Osteocyte (in vitro differentiated cells): ENCODE measurements at places on chromosomes 5 and 9. TPM values are rescaled to one million over a fixed set of nuclear protein-coding genes. Genes with fewer than 3 reads are reported as not detected.
A peak's percentile ranks its signal among the peaks of the same experiment; 100 is the strongest.

DNA sequence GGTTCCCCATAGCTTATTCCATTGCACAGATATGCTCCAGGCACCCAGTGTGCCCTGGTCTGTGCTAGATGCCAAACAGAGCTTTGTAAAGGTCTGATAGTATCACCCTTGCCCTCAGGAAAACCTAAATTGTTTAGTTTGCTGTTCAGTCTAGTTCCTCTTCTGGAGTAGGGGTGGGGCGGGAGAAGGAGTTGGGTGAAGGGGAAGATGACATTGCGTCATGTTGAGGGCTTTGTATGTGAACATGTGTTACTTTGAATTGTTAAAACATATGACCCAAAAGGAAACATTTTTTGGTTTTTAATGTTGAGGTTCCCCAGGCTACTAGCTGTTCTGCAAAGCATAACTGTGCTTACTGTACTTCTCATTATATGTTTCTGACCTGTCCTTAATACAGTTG, 40.6 kb downstream of the HACD4 start:
- no peak for DNase-seq
- H3K4me1 ChIP-seq, result peaks cover 27% of the 10 kb centered on the region
- peaks cover 45% of the 10 kb centered on the region for H3K36me3 ChIP-seq
- no peak overlapping the region for H3K4me3 ChIP-seq

- H3K4me1 ChIP-seq, result no peaks in the 10 kb centered on the region
- no peak for DNase-seq
- no peak overlapping the region for H3K27ac ChIP-seq
- no peaks in the 10 kb centered on the region for H3K27me3 ChIP-seq
Measured at GRCh38 chr5:179163236-179164155, 103.3 kb downstream of the ZNF354C start.

DNA sequence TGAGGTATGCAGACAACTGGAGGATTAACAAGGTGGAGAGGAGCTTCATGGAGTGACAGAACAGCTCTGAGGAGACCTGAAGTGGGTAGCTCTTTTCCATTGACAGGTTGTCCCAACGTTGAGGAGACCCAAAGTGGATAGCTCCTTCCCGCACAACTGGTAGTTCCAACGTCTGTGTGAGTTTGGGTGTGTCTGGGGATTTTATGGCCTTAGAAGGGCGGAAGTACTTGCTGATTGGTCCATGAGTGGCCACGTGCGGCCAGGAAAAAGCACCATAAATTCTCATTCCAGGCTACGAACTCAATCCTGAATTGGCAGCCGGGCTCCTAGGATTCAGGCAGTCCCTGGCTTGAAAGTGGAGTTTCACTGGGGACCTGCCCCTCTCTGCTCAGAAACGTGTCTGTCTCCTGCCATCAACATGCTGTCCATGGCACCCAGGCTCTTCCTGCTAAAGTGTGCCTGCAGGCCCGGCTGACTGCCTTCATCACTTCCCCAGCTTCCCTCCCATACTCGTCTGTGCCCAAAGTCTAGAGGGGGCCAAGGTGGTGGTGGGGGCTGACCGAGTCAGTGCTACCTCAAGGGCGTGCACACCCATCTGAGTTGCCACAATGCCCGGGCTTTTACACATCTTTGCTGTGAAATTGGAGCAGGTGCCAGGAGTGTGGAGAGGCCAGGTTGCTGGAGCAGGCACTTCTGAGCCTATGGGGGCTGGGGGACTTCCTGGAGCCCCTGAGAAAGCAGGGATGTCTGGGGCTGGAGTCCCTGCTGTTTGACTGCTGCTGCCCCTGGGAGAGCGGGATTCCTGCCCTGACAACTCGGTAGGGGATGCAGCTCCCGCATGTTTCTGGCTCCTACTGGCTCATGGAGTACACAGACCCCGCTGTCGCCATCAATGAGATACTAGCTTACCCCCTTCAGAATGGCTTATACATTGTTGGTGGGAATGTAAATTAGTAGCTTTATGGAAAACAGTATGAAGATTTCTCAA, 2034.6 kb upstream of the ACO1 start:
- no peaks in the 10 kb centered on the region for H3K4me1 ChIP-seq
- H3K4me3 ChIP-seq, result no peak overlapping the region
- H3K27ac ChIP-seq, result no peak overlapping the region
- DNase-seq, result no peak

- H3K4me3 ChIP-seq, result no peak within 1 kb of the TSS
- peaks cover 12% of the 10 kb centered on the region for H3K4me1 ChIP-seq
- peak; percentile 82 for DNase-seq
- H3K36me3 ChIP-seq, result no peaks in the 10 kb centered on the region
Measured at GRCh38 chr9:976258-976942, at the start of gene DMRT3. TSS of gene DMRT3 (plus strand) at chr9:976655. CDS start at chr9:977002, 347 bp downstream.

- H3K27me3 ChIP-seq, result no peaks in the 10 kb centered on the region
- DNase-seq, result no peak
- H3K4me1 ChIP-seq, result peaks cover 53% of the 10 kb centered on the region
- peak overlapping the region; percentile 60 for H3K27ac ChIP-seq
Measured at GRCh38 chr5:150105928-150106615, 19.7 kb upstream of the CSF1R start.

DNA sequence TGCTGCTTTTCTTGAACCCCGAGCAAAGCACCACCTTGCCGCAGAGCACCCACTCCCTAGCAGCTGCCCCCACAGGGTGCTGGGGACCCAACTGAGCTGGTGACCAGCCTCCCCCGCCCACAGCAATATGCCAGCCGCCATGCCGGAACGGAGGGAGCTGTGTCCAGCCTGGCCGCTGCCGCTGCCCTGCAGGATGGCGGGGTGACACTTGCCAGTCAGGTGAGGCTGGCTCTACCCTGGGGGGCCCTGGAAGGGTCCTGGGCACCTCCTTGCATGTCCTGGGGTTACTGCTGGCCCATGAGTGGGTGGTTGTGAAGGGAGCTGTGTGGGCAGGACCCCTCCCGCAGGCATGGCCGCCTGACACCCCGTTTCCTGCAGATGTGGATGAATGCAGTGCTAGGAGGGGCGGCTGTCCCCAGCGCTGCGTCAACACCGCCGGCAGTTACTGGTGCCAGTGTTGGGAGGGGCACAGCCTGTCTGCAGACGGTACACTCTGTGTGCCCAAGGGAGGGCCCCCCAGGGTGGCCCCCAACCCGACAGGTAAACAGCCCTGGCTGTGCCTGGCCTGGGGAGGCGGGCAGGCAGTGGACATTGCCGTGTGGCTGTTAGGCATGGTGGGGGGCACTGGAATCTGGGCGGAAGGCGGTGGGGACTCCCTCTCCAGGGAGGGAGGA, 7.2 kb downstream of the EGFL7 start:
- H3K4me1 ChIP-seq, result peaks cover 13% of the 10 kb centered on the region
- no peaks in the 10 kb centered on the region for H3K27me3 ChIP-seq
- H3K27ac ChIP-seq, result no peak overlapping the region
- peaks cover 2% of the 10 kb centered on the region for H3K36me3 ChIP-seq

- H3K4me1 ChIP-seq, result peaks cover 16% of the 10 kb centered on the region
- H3K27me3 ChIP-seq, result no peaks in the 10 kb centered on the region
- DNase-seq, result no peak
Measured at GRCh38 chr5:171990713-171991015, 15.8 kb downstream of the FBXW11 start.

DNA sequence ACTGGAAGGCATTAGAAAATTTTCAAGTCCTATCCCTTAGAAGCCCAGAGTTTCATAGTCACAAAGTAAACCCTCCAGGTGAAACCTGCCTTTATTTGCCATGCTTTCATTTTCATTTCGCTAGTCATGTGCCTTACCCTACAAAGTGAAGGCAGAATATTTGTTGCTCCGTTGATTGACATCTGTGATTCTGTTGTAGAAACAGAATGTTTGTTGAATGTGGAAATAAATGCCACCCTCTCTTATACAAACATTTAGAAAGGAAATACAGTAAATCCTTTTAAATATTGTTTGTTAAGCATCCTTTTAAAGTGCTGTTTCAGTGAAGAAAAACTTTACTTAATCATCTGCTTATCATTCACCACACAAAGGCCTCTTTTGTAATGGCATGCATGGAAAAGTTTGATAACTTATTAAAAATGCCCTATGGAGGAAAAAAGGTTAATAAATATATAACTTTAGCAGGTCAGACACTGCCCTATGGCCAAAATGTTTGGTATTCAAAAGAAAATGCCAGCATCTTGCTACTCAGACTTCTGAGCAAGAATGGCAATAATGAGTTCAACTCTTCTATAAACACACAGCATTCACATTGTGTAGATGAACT, 34.3 kb upstream of the CAST start:
- no peaks in the 10 kb centered on the region for H3K27me3 ChIP-seq
- peaks cover 37% of the 10 kb centered on the region for H3K4me1 ChIP-seq
- H3K36me3 ChIP-seq, result no peaks in the 10 kb centered on the region
- no peak overlapping the region for H3K27ac ChIP-seq
- no peak for DNase-seq

GRCh38 chr5:69364850-69365249, 4.5 kb downstream of the AK6 start:
- no peak overlapping the region for H3K27ac ChIP-seq
- peaks cover 13% of the 10 kb centered on the region for H3K4me1 ChIP-seq
- H3K4me3 ChIP-seq, result no peak overlapping the region
- no peak for DNase-seq
- H3K36me3 ChIP-seq, result peaks cover 12% of the 10 kb centered on the region
- H3K27me3 ChIP-seq, result no peaks in the 10 kb centered on the region

DNA sequence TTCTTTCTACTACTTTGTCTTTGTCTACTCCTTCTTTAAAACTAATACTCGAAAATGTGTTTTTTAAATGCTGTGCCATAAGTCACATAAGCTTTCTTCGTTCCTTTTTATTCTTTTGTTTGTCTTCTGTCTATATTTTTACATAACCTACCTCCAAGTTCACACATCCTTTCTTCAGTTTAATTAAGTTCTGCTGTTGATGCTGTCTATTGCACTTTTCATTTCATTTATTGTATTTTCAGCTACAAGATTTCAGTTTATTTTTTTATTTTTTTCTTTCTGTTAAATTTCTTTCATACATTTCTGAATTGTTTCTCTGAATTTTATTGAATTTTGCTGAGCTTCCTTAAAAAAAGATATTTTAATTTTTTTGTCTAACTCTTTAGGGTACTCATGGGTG, 878.2 kb downstream of the MAT2B start:
- H3K27ac ChIP-seq, result no peak overlapping the region
- peaks cover 4% of the 10 kb centered on the region for H3K36me3 ChIP-seq
- H3K27me3 ChIP-seq, result peaks cover 3% of the 10 kb centered on the region
- H3K4me3 ChIP-seq, result no peak overlapping the region

DNA sequence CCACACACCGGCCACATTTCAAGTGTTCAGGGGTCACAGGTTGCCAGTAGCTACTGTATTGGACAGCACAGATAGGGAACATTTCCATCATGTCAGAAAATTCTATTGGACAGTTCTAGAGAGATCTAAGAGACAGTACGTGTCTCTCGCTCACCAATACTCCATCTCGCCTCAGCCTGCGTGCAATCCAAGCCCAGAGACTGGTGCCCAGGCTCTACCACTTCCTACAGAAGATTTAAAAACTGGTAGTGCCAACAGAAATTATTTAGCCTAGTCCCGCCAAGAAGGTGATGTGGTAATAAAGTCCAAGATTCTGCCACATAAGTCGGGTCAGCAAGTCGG, 390 bp upstream of the SNX2 start:
- no peak for DNase-seq
- no peaks in the 10 kb centered on the region for H3K36me3 ChIP-seq
- H3K4me1 ChIP-seq, result peaks cover 24% of the 10 kb centered on the region
- peak overlapping the region; percentile 97 for H3K4me3 ChIP-seq

- H3K36me3 ChIP-seq, result peaks cover 23% of the 10 kb centered on the region
- no peaks in the 10 kb centered on the region for H3K4me1 ChIP-seq
- no peaks in the 10 kb centered on the region for H3K27me3 ChIP-seq
Measured at GRCh38 chr9:129946246-129946995, 96.6 kb downstream of the FNBP1 start.

GRCh38 chr5:35416217-35416988, 186.1 kb upstream of the PRLR start:
- no peak for DNase-seq
- H3K27ac ChIP-seq, result no peak overlapping the region
- no peaks in the 10 kb centered on the region for H3K36me3 ChIP-seq
- peaks cover 2% of the 10 kb centered on the region for H3K27me3 ChIP-seq
- H3K4me3 ChIP-seq, result no peak overlapping the region
- H3K4me1 ChIP-seq, result no peaks in the 10 kb centered on the region

DNA sequence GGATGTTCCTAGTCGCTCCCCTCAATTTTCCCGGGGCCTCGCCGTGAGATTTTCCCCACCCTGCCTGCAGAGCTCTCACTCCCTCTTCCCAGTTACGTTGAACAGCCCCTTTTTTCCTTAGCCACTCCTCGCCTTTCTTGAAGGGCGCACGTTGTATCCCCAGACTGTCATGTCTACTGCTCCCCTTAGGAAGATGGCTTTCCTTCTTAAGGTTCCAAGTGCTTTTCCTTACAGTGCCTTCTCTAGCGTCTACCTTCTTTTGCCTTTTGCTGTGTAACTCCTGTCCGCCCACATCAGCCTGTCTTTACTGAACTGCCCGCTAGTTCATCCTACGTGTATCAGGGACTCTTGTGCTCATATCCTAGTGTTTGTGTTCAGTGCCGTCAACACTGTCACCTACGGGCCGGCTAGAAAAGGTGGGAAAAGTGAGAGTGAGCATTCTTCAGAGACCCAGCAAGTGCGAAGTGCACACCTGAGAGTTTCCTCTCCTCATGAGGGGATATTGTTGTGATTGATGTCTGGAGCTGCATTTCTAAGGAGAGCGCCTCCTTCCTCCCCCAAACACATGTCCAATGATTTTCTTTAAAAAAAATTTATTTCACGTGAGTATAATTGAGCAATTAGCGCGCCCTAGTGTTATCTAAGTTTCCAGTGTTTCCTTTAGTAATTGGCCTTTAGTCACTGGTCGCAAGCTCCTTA, 764 bp downstream of the CAMLG start:
- H3K4me3 ChIP-seq, result peak overlapping the region; percentile 99
- peaks cover 7% of the 10 kb centered on the region for H3K36me3 ChIP-seq
- H3K27ac ChIP-seq, result peak overlapping the region; percentile 98
- H3K27me3 ChIP-seq, result no peaks in the 10 kb centered on the region
- peaks cover 19% of the 10 kb centered on the region for H3K4me1 ChIP-seq
- peak; percentile 70 for DNase-seq

- H3K4me1 ChIP-seq, result no peaks in the 10 kb centered on the region
- H3K36me3 ChIP-seq, result peaks cover 41% of the 10 kb centered on the region
- no peak overlapping the region for H3K4me3 ChIP-seq
Measured at GRCh38 chr5:39005566-39006232, 68.5 kb downstream of the RICTOR start.

DNA sequence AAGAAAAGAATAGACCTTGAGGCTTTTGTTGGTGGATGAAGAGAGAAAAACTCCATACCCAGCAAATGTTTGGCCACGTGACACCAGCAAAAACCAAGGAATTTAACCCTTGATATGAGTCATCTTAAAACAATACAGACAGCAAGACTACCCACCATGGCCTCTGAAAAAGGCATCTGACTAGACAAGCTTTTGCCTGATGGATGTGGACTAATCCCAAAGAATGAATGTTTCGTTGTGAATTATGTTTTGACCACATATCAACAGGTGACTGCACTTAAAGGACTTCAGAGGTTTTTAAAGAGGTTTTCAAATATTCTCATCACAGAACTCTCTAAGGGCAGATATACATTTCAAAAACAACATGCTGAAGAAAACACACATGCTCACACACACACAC, 33.0 kb upstream of the SLC1A3 start:
- H3K4me1 ChIP-seq, result peaks cover 12% of the 10 kb centered on the region
- no peak overlapping the region for H3K4me3 ChIP-seq
- H3K27ac ChIP-seq, result no peak overlapping the region
- no peaks in the 10 kb centered on the region for H3K27me3 ChIP-seq
- DNase-seq, result no peak
- no peaks in the 10 kb centered on the region for H3K36me3 ChIP-seq

The PCDHA9 gene
- total RNA-seq, result 1.7 and 1.8 TPM in 2 replicates

The PCDHGA2 gene
- total RNA-seq, result 0.21 TPM in 1 of 2 replicates, not detected in the other

The TRIM41 gene
- total RNA-seq, result 25.2 and 27.1 TPM in 2 replicates

The DAB2IP gene
- 43.6 and 47.9 TPM in 2 replicates for total RNA-seq

The C9 gene
- total RNA-seq, result not detected in 2 replicates

The PCDHGA6 gene
- total RNA-seq, result 0.18 and 0.21 TPM in 2 replicates

The ANKRD34B gene
- total RNA-seq, result not detected in 2 replicates

The PFN3 gene
- not detected in 2 replicates for total RNA-seq
